ENCODE measurements at places on chromosomes 6 and 20.

- DNase-seq = peak; percentile 35
These were observed 1.3 kb downstream of the EPHA7 start for GRCh38 chr6:93418033-93418407.

- no peak for DNase-seq
These were observed 16.1 kb downstream of the RAET1E start for GRCh38 chr6:149881860-149882259.

DNA sequence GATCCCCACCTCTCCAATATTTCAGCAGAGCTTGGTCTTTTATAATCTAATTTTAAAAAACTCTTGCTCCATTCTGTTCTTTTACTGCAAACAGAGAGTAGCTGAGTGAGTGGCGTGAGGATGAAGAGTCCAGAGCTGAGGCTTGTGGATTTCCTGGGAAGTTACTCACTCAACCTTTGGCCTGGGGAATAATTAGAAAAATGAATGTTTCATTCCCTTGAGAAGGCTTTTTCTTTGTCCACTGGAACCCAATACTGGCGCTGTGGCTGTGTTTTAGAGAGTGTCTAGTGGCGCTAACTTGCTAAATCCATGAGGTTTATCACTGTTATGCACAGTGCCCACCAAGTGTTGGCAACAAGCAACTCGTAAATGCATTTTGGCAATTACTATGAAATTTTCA, 251.5 kb downstream of the HIVEP2 start:
- no peak for DNase-seq

- no peak for DNase-seq
These were observed 47.8 kb upstream of the NT5E start for GRCh38 chr6:85402071-85402470.

DNA sequence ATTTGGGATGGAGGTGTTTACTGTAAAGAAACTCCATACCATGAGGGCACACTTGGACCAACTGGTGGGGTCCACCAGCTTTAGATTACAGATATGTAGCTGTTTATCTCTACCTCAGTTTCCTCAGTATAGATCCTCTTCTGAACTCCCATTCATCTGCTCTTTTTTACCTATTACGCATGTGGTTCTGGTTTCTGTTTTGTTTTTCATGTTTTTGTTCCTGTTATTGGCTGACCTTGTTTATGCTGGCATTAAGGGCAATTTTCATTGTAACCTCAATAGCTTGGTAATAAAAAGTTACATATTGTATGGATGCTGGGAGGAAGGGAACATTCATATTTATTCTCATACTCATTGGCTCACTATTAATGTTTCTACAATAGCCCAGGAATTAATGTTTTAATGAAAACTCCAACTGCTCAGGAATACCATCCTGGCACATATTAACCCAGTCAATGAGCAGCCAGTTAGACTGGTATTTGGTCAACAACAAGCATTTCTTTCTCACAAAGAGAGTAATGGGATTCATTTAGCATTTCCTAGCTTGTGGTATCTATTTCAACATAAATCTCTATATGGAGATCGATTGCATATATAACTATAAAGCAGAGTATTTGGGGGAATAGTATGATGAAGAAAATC, 83.8 kb upstream of the FAM184A start:
- no peak for DNase-seq

GRCh38 chr6:135195522-135195921, 14.4 kb downstream of the MYB start:
- DNase-seq = no peak
